ENCODE measurements at places on chromosomes 2 and 18. TPM values are rescaled to one million over a fixed set of nuclear protein-coding genes. Genes with fewer than 3 reads are reported as not detected.

Gene TLX2
- 21.2 TPM for total RNA-seq

DNA sequence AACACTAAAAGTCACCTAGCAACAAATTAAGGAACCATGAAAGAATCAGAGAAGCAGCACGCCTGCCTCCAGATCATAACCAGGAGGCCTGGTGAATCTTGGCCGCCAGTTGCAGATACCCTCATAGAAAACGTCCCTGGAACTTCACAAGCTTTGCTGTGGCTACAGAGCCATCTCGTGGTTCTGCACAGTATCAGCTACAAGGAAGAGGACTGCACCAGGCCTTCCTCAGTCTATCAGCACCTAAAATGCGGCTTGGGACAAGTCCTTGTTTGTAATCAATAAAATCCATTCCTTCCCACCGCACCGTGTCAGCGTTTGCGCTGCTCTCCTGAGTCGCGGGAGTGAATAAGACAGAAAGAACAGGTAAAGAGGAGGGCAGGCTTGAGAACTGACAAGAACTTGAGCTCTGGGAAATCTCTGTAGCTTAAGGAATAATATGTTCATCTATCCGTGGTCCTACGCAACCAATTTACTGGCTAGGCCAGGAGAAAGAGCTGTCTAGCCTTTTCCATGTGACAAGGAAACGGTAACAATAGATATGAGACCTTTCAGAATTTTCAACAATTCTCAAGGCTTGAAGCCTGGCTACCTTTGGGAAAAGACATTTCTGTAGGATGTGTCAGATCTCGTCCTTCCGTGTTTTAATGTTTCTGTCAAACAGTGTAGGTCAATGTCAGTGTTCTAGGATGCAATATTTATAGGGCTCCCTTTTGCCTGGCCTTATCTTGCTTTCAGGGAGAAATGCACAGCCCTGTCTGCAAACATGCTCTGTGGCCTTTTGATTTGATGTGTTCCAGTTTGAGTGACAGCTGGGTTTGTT is 128.5 kb upstream of the RAB12 start:
- peaks cover 15% of the 10 kb centered on the region for H3K4me1 ChIP-seq
- H3K36me3 ChIP-seq: peaks cover 4% of the 10 kb centered on the region
- no peak overlapping the region for H3K4me3 ChIP-seq
- H3K27me3 ChIP-seq: peaks cover 3% of the 10 kb centered on the region
- H3K27ac ChIP-seq: no peak overlapping the region

DNA sequence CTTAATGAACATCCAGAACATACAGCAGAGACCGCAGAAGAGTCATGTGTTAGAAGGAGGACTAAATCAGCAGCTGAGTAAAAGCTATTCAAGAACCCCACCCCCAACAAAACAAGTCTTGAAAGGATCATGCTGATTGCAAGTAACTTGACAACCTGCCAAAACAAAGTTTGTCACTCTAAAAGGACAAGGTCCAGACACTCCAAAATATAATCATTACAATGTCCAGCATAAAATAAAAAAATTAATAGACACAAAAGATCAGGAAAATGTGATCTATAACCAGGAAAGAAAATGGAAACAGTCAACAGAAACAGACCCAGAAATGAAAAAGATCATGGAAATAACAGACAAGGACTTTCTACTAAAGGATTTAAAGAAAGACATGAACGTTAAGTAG is 28.5 kb downstream of the CCDC88A start:
- H3K4me3 ChIP-seq: no peak overlapping the region
- H3K36me3 ChIP-seq: peaks cover 4% of the 10 kb centered on the region
- peak overlapping the region; percentile 21 for H3K27ac ChIP-seq
- peaks cover 13% of the 10 kb centered on the region for H3K4me1 ChIP-seq

DNA sequence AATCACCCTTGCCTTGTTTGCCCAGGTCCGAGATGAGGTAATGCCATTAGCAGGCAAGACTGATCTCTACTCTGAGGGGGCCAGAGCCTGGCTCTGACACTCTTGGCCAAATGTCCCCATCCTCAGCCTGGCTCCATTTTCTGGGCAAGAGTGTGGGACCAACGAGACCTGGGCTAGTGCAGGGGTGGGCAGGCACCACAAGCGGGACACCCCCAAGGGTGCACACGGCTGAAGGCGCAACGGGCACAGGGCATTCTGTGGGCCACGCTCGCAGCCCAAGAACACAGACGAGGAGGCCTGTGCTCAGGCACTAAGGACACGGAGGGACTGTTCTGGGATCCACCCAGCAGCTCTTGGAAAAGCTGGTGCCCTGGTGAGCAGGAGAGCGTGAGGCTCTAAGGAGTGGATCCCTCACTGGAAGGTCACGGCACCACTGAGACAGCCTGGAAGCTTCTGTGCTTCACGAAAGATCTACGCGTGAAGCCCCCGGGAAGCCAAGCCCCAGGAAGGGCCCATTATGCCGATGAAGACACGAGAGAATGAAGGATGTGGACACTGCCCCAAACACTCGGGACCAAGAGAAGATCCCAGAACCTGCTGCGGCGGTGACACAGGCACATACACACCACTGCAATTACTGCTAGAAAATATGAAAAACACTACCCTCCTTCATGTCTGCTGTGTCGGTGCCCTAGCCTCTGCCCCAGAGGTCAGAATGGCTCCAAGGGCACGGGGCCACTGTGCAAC is 138.2 kb downstream of the HDAC4 start:
- no peak overlapping the region for H3K4me3 ChIP-seq
- H3K27me3 ChIP-seq: peaks cover 12% of the 10 kb centered on the region
- peak overlapping the region; percentile 69 for H3K27ac ChIP-seq
- no peak for DNase-seq
- peaks cover 47% of the 10 kb centered on the region for H3K4me1 ChIP-seq

GRCh38 chr2:70008290-70008689 is 46.9 kb upstream of the ASPRV1 start:
- H3K4me3 ChIP-seq: no peak overlapping the region
- no peak for DNase-seq
- peaks cover 7% of the 10 kb centered on the region for H3K36me3 ChIP-seq
- no peaks in the 10 kb centered on the region for H3K4me1 ChIP-seq
- H3K27me3 ChIP-seq: peaks cover 9% of the 10 kb centered on the region
- no peak overlapping the region for H3K27ac ChIP-seq

- H3K4me3 ChIP-seq: no peak overlapping the region
- no peak for DNase-seq
- no peaks in the 10 kb centered on the region for H3K36me3 ChIP-seq
- H3K27me3 ChIP-seq: peaks cover 8% of the 10 kb centered on the region
- no peak overlapping the region for H3K27ac ChIP-seq
Measured at GRCh38 chr2:521853-522530, 155.2 kb downstream of the TMEM18 start.

Measured in glutamatergic neuron (in vitro differentiated cells).